ENCODE measurements at places on chromosomes 5 and 9. TPM values are rescaled to one million over a fixed set of nuclear protein-coding genes. Genes with fewer than 3 reads are reported as not detected.
A peak's percentile ranks its signal among the peaks of the same experiment; 100 is the strongest.

DNA sequence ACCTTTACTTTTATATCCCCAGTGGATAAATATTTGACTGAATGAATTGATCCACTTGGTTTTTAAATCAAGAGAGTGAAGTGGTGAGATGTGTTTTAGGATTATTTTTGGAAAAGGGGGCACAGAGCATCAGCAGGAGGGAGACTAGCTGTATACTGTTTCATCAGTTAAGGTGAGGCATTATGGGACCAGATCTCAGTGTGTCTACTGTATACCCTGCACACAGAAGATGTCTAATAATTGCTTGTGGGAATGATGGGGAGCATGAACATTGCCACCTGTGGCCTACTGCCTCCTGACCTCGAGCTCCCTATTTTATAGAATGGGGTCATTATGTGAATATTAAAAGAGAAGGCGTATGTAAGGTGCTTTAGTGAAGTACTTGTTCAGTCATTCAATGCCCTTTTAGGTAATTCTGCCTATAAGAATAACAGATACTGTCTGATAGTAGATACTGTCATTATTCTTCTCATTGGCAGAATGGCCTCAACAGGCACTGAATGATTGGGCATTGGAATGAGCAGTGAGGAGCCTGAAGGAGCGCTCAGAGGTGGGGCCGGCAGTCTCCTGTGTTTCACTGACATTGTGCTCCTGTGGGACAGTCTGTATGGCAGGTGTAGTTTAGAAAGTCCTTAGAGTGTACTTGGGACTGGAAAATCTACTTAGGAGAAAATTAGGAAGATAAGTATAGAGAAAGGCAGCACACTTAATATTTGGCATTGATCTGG, 47.4 kb upstream of the FAM120AOS start:
- no peak for DNase-seq

DNA sequence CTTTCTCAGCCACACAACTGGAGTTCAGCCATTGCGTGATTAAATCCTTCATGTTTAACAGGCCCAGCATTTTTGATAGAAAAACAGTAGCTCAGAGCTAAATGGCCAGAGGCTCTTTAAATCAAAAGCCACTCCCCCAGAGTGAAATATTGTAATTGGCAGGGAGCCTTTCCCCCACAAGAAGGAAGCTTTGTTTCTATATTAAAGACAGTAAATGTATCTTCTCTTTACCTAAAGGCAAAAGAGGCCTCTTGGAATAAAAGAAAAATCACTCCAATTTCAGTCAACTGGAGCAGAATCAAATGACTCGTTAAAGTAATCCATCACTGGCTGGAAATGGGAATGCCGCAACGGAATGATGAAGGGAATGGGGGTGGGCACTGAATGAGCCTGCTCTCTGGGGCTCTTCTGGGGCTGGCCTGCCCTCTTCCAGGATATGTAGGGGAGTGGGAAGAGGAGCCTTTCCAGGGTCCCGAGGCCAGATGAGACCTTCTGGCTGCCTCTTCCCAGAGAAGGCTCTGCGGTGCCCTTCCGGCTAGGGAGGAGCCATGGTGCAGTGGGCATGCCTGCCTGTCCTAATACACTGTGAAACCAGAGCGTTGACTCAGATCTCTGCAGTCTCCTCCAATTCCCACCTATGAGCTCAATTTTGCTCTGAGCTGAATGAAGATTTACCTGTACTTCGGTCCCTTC, 45.2 kb downstream of the ANKDD1B start:
- peak; percentile 21 for DNase-seq

DNA sequence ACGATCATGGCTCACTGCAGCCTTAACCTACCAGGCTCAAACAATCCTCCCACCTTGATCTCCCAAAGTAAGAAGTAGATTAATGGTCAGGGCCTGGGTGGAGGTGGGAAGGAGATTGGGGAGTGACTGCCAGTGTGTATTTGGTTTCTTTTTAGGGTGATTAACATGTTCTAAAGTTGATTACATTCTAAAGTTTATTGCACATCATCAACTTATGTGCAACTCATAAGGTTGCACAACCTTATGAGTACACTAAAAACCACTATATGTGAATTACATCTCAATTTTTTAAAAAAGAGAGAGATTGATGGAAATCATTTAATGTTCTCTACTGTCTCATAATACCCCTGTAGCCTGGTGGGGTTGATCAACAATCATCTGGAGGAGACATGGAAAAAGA, 218.1 kb downstream of the AOPEP start:
- no peak for DNase-seq

- DNase-seq = no peak
These were observed 119.6 kb upstream of the PITX1 start for GRCh38 chr5:135153661-135154060.

GRCh38 chr5:40654377-40654991, 25.2 kb upstream of the PTGER4 start:
- DNase-seq = no peak

GRCh38 chr5:131628990-131629389, 6.0 kb downstream of the RAPGEF6 start:
- DNase-seq = no peak

DNA sequence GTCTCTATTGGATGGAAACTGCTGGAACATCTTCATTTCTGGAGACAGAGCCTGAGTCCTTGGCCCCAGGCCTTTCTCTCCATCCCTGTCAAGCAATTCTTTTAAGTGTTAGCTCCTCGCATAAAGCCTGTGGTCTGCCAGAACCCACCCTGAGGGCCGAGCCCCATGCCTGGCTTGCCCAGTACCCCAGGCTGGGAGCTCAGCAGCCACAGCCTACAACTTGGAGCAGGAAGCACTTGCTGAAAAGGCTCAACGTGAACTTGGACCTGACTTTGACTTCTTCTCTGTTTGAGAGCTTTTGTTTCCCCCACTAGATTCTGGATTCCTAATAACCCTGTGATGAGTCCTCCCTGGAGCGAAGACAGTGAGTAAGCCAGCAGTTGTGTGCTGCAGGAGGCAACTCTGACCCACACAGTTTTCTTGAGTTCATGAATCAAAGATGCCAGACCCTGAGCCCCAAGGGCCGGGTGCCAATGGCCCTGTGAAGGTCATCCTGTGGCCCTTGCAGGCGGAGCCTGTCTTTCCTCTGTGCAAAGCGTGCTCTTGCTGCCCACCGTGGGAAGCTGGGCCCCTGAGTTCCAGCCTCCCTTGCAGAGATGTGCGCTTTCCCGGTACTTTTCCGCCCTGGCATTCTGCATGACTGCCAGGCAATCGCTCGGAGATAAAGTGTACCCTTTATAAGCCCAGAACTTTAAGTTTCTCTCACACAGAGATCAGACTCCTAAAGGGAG, 64.3 kb upstream of the RUFY1 start:
- DNase-seq = no peak

DNA sequence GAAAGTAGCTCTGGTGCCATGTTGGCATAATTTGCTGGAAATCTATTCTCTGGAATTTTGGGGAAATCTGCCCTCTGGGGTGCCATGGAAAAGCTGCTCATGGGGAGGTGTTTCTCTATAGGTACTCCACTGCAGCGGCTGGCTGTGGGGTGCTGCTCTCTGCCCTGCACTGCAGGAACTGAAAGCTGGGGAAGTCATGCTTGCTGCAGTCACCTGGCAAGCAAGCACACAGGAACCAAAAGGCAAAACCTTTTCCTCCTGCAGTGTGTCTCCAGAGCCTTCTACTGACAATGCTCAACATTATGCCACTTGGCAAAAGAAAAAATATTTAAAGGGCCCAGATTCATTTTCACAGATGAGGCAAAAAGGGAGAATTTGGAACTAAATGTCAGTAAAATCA, 25.8 kb upstream of the CARNMT1 start:
- no peak for DNase-seq

GRCh38 chr9:18575686-18576085, 101.7 kb downstream of the ADAMTSL1 start:
- no peak for DNase-seq

GRCh38 chr9:91725651-91726050, 224.4 kb downstream of the ROR2 start:
- no peak for DNase-seq

GRCh38 chr9:96501633-96502538, 51.9 kb downstream of the HABP4 start:
- DNase-seq = no peak

DNA sequence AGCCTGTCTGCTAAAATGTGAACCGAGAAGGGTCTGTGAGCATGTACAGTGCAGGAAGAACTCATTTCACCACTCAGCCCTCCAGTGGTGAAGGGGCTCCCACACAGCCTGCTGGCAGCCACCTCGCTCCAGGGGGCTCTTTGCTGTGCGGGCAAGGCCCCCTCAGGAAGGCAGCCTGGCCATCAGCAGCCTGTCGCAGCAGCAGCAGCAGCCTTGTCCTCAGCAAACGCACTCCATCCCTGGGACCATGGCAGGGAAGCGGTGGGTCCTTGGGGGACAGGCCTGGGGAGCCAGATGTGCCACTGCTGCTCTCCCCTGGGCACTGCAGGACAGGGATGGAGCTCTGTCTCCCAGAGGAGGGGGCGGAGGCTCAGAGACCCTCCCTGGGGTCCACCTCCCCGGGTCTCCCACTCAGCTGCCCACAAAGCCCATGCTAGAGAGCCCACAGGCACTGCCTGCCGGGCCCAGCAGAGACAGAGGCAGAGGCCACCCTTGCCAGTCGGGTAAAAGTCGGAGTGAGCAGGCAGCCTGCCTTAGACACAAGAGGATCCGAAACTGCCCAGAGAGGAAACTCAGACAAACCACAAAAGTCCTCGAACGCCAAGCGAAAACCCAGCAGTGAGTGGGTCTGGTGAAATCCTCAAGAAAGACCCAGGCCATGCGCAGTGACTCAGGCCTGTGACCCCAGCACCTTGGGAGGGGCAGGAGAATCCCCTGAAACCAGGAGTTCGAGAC, 8.0 kb downstream of the BRD3 start:
- peak; percentile 69 for DNase-seq

GRCh38 chr5:42828671-42829070, 17.0 kb upstream of the SELENOP start:
- DNase-seq = no peak

DNA sequence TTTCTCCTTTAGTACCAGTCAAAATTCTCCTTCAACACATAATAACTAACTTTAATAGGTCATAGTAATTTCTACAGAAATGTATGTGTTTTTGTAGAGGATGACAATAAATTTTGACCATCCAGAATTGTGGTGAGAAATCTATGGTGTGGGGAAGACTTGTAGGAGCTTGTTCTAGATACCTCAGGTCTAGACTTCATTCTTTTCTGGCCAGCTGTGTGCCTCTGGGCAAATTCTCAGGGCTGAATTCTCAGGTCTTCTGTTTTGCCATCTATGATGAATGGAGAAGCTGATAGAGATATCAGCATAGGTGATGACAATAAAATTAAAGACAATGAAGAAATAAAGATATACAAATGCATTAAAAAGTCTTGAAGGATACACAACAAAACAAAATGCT, 298.6 kb upstream of the MEF2C start:
- no peak for DNase-seq

GRCh38 chr5:34488984-34489383, 167.1 kb upstream of the RAI14 start:
- DNase-seq = no peak

DNA sequence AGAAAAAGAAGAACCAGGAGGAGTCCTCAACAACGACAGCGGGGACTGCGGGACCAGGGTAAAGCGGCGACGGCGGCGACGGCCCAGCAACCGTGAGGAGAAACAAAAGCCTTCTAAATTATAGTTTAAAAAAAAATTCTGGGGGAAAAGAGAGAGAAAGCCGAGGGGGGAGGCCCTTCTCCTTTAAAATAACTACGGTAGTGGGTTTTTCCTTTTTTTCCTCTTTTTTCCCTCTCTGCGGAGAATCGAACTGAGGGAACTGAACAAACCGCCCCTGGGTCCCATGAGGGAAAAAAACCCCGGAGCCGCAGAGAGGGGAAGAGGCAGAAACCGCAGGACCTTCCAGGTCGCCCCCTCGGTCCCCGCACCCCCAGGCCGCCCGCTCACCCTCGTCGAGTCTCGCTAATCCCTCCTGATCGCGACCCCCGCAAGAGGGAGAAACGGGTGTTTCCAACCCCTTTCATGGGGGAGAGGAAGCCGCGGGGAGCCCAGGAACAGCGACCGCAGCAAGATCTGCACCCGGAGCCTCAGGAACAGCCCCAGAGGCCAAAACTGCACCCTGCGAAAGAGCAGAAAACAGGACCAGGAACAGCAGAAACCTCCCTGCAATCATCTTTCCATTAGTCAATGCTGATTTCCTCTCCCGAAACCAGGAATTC, 453 bp downstream of the CPEB4 start:
- peak; percentile 63 for DNase-seq

DNA sequence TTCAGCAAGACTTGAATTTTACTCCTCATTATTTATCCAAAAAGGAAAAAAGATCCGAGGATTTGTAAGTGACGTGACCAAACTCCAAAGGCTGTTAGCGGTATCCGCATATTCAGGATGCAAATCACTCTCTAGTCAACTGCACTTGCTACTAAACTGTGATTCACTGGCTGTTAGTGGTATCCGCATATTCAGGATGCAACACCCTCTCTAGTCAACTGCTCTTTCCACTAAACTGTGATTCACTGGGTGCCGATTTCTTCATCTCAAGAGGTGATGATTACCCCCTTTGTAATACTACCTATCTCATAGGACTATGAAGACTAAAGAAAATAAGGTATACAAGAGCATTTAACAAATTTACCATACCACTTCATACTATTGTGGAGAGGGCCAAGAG, 5.7 kb downstream of the MAPKAP1 start:
- DNase-seq = no peak

GRCh38 chr5:68033961-68034571, 181.5 kb upstream of the PIK3R1 start:
- peak; percentile 70 for DNase-seq

DNA sequence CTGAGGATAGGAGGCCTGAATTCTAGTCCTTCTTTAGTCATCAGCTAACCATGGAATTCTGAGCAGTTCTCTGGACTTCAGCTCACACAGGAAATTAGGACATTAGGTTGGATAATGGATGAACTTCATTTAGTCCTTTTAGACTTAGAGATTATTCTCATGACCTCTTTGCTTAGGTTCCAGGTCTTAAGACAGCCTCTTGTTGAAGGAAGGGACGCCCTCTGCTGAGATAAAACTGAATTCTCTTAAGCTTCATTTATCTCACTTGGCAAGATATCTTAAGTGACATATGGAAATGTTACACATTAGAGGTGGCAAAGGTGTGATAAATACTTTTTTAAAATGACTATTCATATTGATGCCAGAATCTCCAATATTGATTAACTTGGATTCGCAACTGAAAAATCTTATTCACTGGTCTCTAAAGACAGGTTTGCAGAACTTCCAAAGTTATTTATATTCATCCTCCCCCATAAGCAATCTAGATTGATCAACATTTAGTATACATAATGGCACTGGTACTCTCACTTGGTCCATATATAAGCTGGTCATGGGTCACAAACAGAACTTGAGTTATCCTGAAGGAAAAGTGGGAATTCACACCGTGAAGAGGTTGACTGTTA, 16.9 kb upstream of the ZNF366 start:
- DNase-seq = no peak

GRCh38 chr5:160198146-160198545, 31.2 kb upstream of the FABP6 start:
- no peak for DNase-seq

Gene PCDHGB3
- polyA plus RNA-seq = 1.7 TPM

Gene TSSK1B
- polyA plus RNA-seq = 0.07 TPM

Gene ZFP2
- 0.86 TPM for polyA plus RNA-seq

Gene SPATA6L
- 0.59 TPM for polyA plus RNA-seq

Gene PRLR
- polyA plus RNA-seq = 0.20 TPM

Gene CDH6
- polyA plus RNA-seq = 0.84 TPM

Gene C1QTNF3
- polyA plus RNA-seq = 4.3 TPM

Gene OGN
- polyA plus RNA-seq = 18.6 TPM

Gene COL15A1
- polyA plus RNA-seq = 22.5 TPM

Gene CNTNAP3
- 5.5 TPM for polyA plus RNA-seq

Gene KCNV2
- not detected for polyA plus RNA-seq

Data from right cardiac atrium (tissue), 5 donors.